ENCODE measurements at places on chromosomes 7 and 10.

- no peak for DNase-seq
Observed at GRCh38 chr7:45224832-45225231, 67.2 kb downstream of the RAMP3 start.

DNA sequence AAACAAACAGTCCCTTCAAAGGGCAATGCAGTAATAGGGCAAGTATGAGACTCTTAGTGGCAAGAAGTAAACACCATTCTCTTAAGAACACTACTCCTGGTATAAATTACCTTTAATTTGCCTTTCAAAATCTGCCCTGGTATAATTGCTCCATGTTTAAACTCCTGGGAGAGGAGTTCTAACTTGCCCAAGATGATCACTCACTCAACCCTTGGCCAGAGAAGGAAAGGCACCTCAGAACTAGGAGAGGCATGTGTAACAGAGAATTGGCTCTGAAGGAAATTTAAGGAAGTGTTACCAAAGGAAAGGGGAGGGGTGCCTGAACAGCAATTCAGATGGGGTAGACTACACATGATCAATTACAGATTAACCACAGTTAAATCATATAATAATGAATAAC lies 1173.6 kb upstream of the SORCS1 start:
- DNase-seq, result no peak

- DNase-seq, result no peak
Observed at GRCh38 chr10:84329196-84329611, 815 bp downstream of the CCSER2 start.

DNA sequence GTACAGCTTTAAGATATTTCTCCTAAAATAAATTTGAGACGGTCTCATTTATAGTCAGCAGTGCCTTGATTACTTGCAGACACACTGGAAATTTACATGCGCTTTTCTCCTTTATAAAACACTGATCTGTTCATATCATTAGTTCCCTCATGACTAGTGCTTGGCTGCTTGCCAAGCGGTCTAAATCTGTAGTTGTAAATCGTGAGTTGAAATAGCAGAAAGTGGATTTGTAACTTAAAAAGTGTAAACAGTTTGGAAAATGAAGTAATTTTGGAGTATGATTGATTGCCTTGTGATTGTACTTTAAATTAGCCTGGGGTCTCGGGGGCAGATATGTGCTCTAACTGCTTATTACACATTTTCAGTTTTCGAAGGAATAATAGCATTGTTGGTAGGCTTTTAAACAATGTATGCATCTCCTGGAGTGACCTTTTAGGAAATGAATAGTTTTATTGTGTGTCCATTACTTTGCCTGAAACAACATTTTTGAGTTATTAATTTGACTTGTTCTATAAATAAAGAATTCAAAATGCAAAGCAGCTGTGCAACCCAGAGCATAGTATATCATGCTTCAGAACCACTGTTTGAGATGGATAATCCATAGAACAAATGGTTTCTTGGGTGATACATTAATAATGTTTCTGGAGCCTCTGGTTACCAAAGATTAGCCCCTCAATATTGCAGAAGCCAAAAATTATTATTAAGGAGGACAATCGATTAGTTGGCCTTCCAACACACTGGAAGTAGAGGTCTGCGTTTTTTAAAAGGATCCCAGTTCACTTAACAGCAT lies 73.3 kb downstream of the ARID5B start:
- DNase-seq, result peak; percentile 48

- no peak for DNase-seq
Observed at GRCh38 chr10:94105226-94105625, 111.5 kb downstream of the PLCE1 start.

- DNase-seq, result no peak
Observed at GRCh38 chr7:16399265-16399831, 22.0 kb downstream of the CRPPA start.

DNA sequence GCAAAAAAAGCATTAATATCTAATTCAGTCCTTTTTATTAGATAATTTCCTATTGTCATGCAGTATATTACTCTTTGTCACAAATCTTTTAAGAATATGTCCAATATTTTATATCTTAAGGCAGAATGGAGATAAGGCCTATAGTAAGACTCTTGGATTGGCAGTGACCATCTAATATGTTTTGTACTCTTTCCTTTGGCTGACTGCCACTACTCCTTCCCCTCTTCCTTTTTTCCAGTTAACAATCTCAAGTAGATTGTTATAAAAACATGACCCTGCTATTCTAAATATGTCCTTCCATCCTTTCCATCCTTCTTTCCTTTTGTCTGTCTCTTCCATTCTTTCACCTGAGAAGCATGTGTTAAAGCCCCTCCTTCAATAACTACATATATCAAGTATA lies 92.8 kb upstream of the TMEM168 start:
- DNase-seq, result no peak

Measured in mesothelial cell of epicardium (in vitro differentiated cells).